Spleen (tissue), 13 donors: ENCODE measurements at places on chromosomes 6 and 20. TPM values are rescaled to one million over a fixed set of nuclear protein-coding genes. Genes with fewer than 3 reads are reported as not detected.

GRCh38 chr6:152188011-152188410 lies 380.5 kb downstream of the ESR1 start:
- peaks cover 8% of the 10 kb centered on the region for H3K36me3 ChIP-seq
- no peaks in the 10 kb centered on the region for H3K27me3 ChIP-seq
- H3K27ac ChIP-seq, result no peak overlapping the region
- peaks cover 14% of the 10 kb centered on the region for H3K4me1 ChIP-seq
- H3K4me3 ChIP-seq, result no peak overlapping the region

DNA sequence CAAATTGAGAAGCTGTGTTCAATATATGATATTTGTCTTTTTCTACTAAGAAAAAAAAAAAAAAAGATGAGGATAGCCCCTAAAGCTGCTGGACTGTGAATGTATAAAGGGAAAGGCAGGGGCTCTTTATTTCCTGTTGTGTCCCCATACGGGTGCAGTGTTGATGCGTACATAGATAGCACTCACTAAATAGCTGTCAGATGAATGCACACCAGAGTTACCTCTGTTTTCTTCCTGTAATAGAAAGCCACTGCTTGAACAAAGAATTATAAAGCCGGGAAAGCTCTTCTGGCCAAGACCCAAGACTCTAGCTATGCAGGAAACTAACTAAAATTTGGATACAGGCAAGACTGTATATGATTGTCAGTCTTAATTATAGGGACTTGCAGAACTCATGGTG lies 260.0 kb downstream of the FARS2 start:
- no peak overlapping the region for H3K4me3 ChIP-seq
- no peak for DNase-seq
- no peaks in the 10 kb centered on the region for H3K4me1 ChIP-seq
- no peak overlapping the region for H3K27ac ChIP-seq

DNA sequence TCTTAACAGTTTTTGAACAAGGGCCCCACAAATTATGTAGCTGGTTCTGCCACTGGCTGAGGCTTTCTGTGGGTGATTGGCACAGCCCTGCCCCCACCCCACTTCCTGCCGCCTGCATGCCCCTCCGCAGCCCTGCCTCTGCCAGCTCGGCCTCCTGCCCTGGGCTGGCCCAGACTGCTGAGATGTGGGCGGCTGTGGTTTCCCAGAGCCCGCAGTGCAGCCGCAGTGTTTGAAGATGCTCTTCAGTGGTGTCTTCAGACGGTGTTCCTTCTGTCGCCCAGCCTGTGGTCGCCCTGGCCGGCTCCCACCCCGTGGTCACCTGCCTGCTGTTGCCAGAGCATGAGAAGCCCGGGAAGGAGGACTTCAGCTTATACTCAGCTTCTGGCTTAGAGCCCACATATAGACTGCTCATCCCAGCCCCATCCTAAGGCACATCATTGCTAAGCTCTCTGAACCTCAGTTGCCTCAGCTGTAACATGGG lies 154.3 kb downstream of the VEGFA start:
- H3K4me3 ChIP-seq, result no peak overlapping the region
- peaks cover 45% of the 10 kb centered on the region for H3K4me1 ChIP-seq
- no peaks in the 10 kb centered on the region for H3K27me3 ChIP-seq
- H3K27ac ChIP-seq, result no peak overlapping the region
- peak; percentile 86 for DNase-seq
- H3K36me3 ChIP-seq, result no peaks in the 10 kb centered on the region

Gene ZC2HC1B
- 0.85 TPM for total RNA-seq
